H4 (cell line): ENCODE measurements at places on chromosomes 7 and 10. TPM values are rescaled to one million over a fixed set of nuclear protein-coding genes. Genes with fewer than 3 reads are reported as not detected.

The GPR37 gene
- 0.95 and 2.1 TPM in 2 replicates for total RNA-seq

The SPDYE2B gene
- total RNA-seq = not detected in 2 replicates

The TAS2R39 gene
- total RNA-seq = not detected in 2 replicates

The BMPER gene
- 0.08 and 0.19 TPM in 2 replicates for total RNA-seq

The NPFFR1 gene
- not detected in 2 replicates for total RNA-seq

The ASAH2 gene
- total RNA-seq = 0.31 and 3.8 TPM in 2 replicates

The IDI2 gene
- not detected in 2 replicates for total RNA-seq

The DGKB gene
- 0.12 TPM in 1 of 2 replicates, not detected in the other for total RNA-seq

The RBP3 gene
- total RNA-seq = not detected in 2 replicates

The WDR11 gene
- total RNA-seq = 27.0 and 35.7 TPM in 2 replicates

The FOXK1 gene
- total RNA-seq = 11.9 and 12.8 TPM in 2 replicates

The GLI3 gene
- total RNA-seq = 4.9 and 5.6 TPM in 2 replicates

The WIPF3 gene
- total RNA-seq = not detected in 2 replicates

The PIP gene
- not detected in 2 replicates for total RNA-seq

The CDNF gene
- total RNA-seq = 0.10 TPM in 1 of 2 replicates, not detected in the other

The DNAJC12 gene
- total RNA-seq = 18.2 and 20.0 TPM in 2 replicates

The HOXA9 gene
- 0.17 and 0.18 TPM in 2 replicates for total RNA-seq

The AMPH gene
- total RNA-seq = 6.2 and 7.3 TPM in 2 replicates

The SEMA3C gene
- total RNA-seq = 135 and 150 TPM in 2 replicates

The PRF1 gene
- total RNA-seq = not detected in 2 replicates

The PRKG1 gene
- 2.4 and 3.4 TPM in 2 replicates for total RNA-seq

The TMEM130 gene
- total RNA-seq = 1.2 and 2.5 TPM in 2 replicates
